HFFc6 (cell line): ENCODE measurements at places on chromosomes 6 and 20.

DNA sequence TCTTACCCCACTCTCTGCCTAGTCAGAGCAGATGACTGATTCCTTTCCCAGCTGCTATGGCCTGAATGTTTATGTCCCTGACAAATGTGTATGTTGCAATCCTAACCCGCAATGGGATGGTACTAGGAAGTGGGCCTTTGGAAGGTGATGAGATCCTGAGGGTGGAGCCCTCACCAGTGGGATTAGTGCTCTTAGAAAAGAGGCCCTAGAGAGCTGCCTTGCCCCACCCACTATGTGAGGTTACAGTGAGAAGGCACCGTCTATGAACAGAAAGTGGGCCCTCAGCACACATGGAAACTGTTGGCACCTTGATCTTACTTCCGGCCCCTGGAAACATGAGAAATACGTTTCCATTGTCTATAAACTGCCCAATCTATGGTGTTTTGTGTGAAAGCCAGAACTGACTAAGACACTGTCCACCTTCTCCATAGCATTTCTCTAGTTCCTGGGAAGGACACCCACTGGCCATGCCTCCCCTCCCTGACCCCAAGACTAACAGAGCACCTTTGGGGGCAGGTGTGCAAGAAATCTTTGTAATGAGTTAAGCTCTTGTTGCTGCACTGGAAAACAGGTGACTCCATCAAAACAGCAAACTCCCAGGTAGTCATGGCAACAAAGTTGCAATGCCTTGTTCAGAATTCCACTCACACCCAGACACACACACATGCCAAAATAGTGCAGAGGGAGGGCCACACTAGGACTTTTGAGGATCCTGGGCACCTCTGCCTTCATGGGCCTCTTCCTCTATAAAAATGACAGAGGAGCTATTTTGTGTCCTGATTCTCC lies 16.2 kb downstream of the GABRR2 start:
- DNase-seq = no peak

DNA sequence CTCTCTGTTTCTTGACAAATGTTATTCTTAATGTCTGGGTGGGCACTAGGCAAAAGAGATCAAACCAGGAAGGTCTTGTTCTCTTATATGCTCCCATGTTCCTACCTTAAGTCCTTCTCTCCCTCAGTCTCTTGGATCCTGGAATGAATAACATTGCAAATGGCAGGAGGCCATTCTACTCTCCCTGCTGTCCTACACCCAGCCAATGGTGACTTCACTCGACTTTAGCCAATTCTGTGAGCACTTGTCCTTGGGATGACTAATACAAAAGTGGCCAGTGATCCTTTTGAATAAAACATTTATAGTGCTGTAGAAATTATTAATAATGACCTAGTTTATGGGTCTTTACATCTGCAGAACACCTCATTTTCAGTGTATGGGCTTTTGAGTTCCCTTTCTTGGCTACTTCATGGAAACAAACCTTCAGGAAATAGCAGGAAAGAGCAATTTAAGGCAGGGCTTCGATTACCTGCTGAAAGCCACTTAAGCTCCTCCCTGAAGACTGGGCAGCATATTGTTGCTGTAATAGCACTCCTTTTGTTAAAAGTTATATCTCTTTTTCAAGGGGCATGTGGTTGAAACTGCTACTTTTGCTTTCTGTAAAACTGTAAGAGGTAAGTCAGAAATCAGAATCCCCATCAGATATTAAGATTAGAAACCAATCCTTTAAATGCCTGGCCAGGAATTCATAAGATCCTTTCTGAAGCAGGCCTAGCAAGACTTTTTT lies 10.5 kb downstream of the OTOR start:
- DNase-seq = no peak

DNA sequence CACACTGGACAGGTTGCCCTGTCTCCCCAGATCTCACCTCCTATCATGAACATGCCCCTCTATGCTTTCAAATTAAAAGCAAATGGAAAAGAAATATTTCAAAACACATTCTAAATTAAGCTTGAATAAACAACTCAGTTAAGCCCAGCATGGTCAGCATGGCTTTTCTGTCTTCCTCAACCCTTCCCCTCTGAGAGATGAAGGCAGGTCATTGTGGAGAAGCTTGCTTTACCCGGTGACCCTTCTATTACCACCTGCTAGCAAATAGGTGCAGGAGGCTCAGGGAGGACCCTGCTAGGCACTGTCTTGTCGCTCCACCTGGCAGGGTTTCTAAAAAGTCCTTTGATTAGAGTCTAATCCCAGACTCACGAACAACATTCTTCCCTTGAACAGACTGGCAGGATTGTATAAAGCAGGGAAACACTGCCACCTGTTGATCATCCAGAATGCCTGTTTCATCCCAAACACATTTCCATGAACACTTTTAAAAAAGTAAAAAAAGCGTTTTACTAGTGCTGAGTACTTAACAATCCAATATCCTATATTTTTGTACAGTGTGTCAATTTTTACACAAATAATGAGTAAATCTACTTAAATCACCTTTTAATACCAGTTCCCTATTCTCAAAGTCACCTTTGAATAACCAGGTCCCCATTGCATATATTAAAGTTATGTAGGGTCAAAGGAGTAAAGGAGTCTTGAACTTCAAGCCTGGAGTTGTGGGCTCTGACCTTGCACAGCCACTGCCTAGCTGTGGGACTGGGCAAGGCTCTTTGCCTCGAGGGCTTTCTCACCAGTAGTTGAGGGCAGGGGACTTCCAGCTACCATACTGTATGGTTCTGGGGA lies 75.5 kb downstream of the GPR6 start:
- DNase-seq = peak; percentile 66

DNA sequence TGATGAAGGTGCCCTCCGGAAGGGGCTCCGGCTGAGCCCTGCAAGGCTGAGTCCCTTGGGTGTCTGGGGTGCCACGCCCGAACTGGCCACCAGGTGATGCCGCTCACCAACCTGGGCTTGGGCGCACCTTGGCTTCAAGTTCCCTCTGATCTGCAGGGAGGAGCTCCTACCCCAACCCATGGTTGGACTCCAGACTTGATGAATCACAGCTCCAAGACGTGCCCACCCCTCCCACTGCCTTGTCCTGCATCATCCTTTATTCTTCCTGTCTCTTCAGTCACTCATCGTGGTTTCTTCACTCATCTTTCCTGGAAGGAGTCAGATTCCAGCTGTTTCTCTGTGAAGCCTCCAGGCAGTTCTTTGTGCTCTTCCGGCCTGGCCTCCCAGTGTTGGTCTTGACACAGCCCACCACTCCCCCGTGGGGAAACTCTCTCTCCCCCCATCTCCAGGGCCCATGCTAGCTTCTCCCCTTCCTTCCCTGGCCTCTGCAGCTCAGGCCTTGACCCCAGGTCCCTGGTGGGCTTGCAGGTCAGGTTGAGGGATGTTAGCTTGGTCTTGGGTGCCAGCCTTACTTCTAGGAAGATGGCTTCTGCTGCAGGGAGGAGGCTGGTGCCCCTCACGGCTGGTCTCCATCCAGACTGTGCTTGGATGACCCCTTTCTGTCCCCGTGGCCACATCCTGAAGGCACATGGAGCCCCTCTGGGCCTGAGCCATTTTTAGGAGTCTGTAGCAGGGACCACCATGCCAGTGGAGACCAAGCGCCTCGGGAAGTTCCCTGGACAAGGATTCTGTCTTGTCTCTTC lies 2.6 kb upstream of the ZBP1 start:
- DNase-seq = peak; percentile 39

GRCh38 chr6:105135056-105135455 lies 44.8 kb downstream of the POPDC3 start:
- DNase-seq = no peak

GRCh38 chr20:53042521-53042920 lies 70.4 kb downstream of the TSHZ2 start:
- no peak for DNase-seq

GRCh38 chr6:15263780-15264374 lies 18.0 kb downstream of the JARID2 start:
- no peak for DNase-seq

DNA sequence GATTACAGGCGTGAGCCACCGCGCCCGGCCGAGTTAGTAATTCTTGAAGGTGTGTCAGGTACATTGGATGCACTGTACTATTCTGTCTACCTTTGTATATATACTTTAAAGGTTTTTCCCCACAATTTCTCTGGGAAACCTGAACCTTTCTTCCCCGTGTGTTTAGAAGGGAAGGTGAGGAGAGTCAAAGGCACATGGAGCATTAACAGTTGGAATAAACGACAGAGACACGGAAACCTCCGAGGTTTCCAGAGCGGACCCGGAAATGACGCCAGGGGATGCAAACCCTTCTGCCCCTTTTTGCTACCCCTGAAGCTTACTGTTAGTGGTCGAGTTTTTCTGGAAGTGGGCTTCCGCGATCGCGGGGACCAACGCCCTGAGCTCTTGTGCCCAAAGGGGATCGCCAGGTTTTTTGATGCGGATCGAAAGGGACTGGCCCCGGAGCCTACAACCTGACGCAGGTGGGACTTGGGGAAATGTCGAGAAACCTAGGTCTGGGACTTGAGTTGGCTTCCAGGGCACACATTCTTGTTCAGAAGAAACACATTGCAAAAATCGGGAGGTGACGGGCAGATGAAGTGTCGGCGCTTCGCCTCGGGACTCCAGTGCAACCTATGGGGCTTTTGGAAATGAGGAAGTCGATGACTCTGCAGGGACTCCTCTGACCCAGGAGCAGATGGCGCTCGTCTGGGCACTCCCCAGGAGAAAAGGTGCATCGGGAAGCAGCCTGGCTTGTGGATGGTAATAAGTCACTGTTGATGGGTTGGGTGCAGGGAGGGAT lies 218.2 kb downstream of the OR2B2 start:
- DNase-seq = no peak

- DNase-seq = peak; percentile 67
Measured at GRCh38 chr20:52083627-52084232, 107.8 kb downstream of the ZFP64 start.

- DNase-seq = peak; percentile 34
Measured at GRCh38 chr6:125753218-125753936, 3.9 kb downstream of the HEY2 start.

- no peak for DNase-seq
Measured at GRCh38 chr20:48040491-48040890, 255.2 kb upstream of the SULF2 start.

DNA sequence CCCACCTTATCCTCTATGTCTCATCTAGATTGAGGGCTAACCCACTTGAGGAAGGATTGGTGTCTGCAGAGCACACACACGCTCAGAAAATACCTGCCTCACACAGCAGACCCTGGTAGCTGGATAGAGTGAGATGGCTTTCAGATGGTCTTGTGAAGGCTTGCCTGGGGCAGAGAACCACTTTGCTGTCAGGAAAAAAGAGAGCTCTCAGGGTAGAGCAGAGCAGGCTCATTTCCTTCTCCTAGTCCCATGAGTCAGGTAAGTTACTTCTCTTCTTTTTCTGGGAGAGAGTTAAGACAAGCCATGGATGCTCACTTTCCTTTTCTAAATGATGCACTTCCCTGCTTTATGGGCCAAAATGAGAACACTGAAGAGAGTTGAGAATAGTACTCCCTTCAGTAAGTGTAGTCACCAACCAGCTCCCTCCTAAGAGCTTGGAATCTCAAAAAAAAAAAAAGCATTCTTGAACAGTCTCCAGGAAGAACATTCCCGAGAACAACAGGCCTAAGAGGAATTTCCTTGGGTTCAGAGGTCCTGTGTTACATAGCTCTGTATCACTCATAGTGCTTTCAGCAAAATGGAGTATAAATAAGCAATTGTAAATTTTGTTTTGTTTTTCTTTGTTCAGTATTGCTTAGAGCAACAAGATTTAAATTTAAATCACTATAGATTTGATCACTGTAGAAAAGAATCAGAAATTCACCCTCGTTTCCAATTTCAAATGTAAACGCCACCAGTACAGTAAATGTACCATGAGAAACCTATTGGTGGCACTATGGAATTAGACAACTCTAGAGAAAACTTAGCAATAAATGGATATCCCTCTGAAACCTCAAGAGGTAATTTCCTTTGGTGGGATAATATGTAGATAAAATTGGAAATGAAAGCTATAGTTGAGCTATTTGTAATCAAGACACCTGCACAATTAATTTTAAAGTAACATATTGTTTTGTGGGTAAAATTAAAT lies 530.3 kb downstream of the RFPL4B start:
- DNase-seq = peak; percentile 81
